Vagina (tissue), 2 donors: ENCODE measurements at places on chromosomes 13 and 19.

- DNase-seq: no peak
These were observed 618.3 kb upstream of the PCDH20 start for GRCh38 chr13:62033934-62034333.

- DNase-seq: no peak
These were observed 1.6 kb downstream of the ESD start for GRCh38 chr13:46795321-46795720.

DNA sequence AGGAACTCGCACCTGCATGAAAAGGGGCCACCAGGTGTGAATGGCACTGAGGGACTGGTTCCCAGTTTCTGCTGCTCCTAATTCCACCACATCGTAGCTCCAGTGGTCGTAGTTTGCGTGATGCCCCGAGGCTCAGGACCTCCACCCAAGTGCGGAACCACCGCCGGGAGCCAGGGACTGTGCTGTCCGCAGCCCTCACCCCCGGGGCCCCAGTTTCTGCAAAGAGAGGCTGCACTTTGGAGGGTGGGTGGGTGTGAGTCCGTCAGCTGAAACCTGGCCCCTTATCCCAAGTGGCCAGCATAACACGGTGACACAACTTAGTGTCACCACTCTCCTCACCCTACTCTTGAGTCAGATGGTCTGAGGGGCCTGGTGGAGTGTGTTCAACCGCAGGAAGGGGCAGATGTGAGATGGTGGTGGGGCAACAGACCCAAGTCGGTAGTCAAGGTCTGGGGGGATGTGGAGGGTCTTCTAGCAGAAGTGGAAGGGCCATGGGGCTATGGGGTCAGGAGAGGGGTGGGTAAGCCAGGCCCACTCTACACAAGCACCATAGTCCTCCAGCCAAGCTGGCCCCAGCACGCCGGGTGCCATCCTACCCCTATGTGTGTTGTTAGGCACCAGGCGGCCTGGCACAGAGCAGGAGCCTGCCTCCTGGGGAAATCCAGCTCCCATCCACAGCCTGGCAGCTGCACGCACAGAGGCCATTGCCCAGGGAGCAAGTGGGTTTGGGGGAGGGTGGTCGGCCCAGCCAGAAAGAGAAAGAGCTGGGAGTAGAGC lies 1301.6 kb downstream of the UQCRFS1 start:
- DNase-seq: no peak

DNA sequence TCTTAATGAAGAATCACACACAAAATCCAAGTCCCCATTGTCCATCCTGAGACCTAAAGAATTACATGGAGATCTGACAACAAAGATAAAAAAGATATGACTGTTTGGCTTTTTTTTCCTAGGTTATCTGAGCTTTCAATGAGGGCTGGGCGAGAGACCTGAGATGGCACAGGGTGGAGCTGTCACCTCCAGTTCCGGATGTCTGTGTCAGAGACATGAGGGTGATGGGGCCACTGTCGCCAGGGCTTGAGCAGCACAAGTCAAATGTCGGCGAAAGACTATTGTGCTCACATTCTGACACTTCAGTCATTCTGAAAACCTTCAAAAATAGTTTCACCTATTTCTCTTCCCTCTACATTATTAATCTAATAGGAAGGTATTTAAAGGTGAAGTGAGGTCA lies 65.7 kb downstream of the SLC7A1 start:
- no peak for DNase-seq

DNA sequence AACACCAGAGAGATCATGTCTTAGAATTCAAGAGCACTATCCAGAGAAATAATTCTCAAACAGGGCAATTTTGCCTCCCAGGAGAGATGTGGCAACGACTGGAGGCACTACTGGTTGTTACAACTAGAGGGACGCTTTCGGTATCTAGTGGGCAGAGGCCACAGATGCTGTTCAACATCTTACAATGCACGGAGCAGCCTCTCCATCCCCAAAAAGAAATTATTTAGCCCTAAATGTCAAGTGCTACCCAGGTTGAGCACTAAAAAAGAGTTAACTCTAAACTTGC lies 78.6 kb downstream of the ABCC4 start:
- no peak for DNase-seq

DNA sequence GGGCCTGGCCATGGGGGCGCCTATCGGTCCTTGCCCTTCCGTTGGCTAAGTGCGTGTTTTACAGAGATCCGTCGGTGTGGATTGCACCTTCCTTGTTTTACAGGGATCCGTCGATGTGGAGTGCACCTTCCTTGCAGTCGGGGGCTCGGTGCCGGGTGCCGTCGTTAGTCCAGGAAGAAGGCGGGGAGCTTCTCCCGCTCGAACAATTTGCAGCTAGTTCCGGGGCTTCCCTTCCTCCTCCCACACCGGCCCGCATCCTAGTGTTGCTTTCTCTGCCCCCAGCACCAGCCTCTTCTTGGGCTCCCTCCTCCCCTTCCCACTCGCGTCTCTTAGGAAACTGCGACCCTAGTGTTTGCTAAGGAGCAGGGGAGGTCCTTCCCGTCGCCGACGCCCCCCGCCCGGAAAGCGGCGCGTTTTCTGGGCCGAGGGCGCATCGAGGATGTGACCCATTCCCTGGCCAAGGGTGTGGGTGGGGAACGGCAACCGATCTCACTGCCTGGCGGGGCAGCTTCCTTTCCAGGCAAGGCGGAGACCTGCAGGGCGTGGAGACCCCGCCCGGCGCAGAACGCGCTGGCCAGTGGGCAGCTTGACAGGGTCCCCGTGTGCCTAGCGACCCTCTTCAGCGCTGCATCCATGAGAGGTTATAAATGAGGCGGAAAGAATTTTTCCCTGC lies 75.7 kb upstream of the ZNF91 start:
- no peak for DNase-seq

GRCh38 chr19:39377373-39378362 lies 13.2 kb downstream of the PAF1 start:
- DNase-seq: no peak

DNA sequence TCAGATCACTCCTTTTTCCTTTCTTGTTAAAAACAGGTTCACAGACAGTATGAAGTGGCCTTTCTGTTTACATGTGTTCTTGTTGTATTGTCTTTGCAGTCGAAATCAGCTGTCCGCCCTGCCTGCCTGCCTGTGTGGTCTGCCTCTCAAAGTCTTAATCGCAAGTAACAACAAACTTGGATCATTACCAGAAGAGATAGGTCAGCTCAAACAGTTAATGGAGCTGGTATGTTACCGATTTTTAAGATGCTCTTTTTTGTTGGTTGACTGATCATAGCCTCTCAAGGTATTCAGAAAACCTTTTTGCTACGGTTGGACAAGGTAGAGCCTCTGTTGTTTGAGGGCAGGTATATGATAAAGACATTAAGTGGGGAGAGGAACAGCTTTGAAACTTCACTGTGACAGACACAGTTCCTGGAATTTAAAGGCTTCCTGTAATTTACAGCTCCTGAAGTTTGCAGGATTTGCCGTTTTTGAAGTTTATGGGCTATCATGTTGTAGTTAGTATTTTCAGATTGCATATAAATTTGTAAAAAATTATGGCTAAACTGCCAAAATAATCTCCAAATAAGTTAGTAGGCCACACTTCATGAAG lies 116.1 kb downstream of the LRCH1 start:
- no peak for DNase-seq

GRCh38 chr19:49438261-49438660 lies 3.1 kb downstream of the SLC17A7 start:
- DNase-seq: no peak

GRCh38 chr19:5952193-5953029 lies 25.5 kb downstream of the RANBP3 start:
- no peak for DNase-seq

DNA sequence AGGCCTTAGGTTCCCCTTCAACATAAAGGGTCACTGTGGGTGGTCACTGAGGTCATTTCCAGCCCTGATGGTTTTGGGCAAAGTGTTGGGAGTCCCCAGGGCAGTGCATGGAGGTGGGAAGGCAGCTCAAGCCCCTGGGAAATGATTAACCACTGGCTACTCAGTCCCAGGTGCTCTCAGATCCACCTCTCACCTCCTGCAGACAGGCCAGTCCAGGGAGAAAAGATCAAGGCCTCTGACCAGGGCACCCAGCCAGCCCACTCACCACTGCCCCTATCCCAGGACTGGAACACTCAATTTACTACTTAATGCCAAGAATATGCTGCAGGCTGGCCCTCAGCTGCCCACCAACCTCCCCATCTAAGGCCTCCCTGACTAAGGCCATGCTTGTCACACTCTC lies 1307.9 kb downstream of the UQCRFS1 start:
- no peak for DNase-seq

- DNase-seq: no peak
These were observed 12.2 kb downstream of the NFIC start for GRCh38 chr19:3378352-3379150.

- DNase-seq: no peak
These were observed 46.0 kb upstream of the GPR183 start for GRCh38 chr13:99353246-99353600.

DNA sequence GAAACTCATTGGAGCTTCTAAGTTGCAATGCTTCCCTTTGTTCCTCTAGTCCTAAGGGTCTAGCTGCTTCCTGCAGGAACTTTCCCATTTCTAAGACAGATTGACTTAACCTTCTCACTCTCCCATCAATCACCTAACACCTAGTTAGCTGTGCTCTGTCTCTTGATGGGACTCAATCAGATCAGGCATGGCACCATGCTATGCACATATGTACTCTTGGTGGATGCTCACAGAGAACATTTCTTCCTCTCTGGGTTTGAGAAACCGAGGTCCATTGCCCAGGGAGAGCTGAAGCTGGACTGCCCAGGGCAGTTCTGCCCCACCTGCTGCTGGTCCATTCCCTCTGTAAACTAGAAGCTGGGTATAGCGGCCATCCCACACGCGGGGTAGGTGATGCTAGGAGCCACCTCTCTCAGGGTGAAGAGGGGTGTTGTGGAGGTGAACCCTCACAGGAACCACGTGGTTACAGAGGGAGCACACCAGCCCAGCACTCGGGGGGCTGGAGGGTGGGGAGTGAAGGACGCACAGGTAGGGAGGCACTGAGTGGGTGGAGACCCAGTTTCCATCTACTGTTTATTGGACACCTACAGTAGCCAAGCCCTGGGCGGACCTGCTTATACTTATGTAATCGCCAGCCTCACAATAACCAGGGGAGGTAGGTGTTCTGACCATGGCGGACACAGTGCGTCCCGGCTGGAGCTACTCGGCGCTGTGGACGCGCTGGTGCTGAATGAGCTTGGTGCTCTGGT lies 3.1 kb upstream of the UBE2M start:
- DNase-seq: no peak

- DNase-seq: no peak
These were observed 8.1 kb downstream of the PAK4 start for GRCh38 chr19:39133431-39134270.

DNA sequence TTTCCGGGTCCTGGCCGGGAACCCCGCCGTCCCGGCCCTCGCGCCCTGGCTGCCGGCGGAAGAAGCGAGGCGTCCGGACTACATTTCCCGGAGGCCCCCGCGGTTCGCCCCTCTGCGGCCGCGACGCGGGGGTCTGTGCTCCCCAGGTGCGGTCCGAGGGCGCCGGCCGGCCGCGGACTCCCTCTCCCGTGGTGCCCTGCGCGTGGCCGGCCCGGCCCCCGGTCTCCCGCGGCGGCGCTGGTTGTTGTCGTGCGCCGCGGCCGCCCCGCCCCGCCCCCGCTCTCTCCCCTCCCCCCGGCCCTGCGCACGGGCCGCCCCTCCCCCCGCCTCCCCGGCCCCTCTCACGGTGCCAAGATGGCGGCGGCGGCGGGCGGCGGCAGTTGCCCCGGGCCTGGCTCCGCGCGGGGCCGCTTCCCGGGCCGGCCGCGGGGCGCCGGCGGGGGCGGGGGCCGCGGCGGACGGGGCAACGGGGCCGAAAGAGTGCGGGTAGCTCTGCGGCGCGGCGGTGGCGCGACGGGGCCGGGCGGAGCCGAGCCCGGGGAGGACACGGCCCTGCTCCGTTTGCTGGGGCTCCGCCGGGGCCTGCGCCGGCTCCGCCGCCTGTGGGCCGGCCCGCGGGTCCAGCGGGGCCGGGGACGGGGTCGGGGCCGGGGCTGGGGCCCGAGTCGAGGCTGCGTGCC lies at the start of gene KMT2B:
Gene KMT2B (plus strand): TSS at position 339 of the 680 bp plus-strand sequence. CDS start 16 bp downstream, at position 355.
- DNase-seq: no peak

- no peak for DNase-seq
These were observed 315.9 kb downstream of the SLC7A1 start for GRCh38 chr13:29279356-29280254.

DNA sequence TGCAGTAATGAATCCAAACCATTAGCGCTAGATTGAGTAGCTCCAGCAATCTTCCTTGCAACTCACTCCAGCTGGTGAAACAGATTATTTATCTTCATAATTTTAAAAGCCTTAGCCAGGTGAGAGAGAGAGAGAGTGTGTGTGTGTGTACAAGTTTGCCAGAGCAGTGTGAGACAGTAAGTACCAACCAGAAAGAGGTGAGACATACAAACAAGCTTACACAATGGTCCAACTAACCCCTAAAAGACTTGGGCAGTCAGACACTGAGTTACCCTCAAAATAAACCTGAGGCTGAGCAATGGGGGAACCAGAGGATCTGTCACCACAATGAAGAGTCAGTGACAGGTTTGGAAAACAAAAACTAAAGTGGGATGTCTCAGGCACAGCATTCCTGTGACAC lies 8.1 kb upstream of the THSD1 start:
- no peak for DNase-seq

DNA sequence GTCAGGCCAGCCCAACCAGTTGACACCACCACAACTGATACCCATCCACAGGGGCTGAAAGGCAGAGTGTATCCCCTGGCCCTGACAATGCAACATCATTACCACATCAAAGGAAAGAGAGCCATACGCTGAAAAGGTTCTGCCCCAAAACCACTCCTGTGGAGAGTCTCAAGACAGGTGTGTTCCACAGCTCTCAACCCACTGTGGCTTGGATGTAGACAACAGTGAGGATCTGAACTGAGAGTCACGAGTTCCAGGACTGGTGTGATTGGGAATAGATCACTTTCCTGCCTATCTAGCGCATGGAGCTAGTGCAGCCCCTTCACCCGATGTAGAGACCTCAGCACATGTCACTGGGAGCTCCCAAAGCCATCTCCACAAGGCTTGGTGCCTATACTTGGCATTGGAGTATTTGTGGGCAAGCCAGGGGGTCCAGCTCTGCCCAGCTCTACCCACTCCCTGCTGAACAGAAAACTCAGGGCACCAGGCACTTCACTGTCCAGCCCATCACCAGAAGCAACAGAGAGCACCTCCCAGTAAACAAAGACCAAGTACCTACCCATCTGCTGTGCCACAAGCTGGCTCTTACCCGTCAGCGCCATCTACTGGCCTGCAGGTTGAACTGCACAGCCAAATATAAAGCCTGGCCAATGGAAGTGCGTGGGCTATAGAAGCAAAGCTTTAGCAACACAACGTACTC lies 579.5 kb downstream of the UQCRFS1 start:
- DNase-seq: no peak

- DNase-seq: no peak
These were observed 2.0 kb downstream of the SPRY2 start for GRCh38 chr13:80338781-80339562.
